ENCODE measurements at places on chromosomes 6 and 20.

DNA sequence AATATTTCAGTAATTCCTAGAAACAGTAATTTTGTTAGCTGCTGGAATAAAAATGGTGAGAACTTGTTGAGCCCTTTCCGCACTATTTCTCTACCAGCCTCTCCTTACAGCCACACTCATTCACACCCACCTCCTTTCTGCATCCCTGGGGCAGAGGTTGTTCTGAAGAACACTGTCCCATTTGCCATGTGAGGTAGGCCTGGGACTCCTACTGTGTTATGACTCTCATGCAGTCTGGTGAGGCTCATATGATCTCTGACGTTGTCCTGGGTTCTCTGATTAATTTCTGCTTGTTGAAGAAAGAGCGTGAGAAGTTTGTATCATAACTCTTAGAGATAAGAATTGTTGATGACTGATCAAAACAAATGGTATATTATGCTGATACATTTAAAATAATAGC lies 4.1 kb upstream of the KCNQ5 start:
- no peak for DNase-seq

DNA sequence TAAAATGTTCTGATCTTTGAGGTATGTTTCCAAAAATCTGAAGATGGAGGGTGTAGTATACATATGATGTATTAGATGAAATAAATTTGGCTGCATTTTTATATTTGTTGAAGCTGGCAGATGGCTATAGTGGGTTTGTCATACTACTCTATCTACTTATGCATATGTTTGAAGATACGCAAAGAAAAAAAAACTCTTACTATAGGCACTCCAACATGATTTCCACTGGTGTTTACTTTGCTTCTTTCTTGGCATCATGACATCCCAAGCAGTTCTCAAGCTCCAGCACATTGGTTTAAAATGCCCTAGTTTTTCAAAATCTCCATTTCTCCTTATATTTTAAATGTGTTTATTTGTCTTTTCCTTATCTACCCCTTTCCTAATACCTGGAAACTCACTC lies 711.8 kb downstream of the PHF3 start:
- no peak for DNase-seq

GRCh38 chr20:37615340-37616109 lies 78.3 kb upstream of the CTNNBL1 start:
- DNase-seq: peak; percentile 33

DNA sequence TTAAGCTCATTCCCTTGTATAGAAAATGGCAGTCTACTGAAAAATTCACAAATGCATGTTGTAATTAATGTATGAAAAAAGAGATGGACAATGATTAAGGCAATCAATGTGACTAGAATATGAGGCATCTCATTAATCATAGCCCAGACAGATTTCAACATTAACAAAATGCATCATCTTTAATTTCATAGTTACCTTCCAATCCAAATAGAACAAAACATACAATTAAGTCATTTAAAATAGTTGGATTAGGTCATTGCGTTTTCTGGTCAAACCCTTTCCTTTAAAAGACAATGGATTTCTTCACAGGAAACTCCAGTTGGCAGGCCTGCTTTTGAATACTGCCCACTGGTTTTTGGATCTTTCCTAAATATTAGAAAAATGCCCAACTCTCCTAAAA lies 203.9 kb downstream of the HAO1 start:
- DNase-seq: no peak

DNA sequence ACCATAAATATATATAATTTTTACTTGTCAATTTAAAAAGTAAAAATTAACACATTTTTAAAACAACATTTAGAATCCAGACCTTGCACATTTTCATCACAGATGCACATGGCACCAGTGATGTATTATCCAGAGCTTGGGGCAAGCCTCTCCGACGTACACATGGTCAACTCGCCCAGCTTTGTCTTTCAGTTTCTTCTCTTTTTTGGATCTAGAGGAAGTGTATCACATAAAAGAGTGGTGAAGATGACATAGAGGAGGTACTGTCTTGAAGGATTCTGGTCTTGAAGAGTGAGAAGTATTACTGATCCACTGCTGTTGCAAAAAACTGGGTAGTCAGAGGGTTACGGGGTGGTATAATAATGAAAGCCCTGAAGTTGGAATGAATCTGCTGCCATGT lies 46.9 kb upstream of the TAB2 start:
- no peak for DNase-seq

DNA sequence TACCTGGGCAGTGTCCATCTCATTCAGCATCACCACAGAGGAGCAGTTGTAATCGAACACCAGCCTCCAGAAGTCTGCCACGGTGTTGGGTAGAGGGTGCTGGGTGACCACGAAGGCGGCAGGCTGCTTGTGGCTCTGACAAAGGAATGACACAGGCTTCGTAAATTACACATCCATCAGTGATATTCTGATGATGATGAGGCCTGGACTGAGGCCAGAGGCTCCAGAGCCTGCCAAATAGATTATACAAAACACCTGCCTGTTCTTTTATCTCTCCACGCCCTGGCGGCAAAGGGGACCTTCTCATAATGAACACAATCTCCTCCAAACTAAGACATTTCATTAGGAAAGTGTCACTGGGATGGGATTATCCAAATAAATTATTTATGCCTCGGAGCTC lies 480.2 kb upstream of the CHD6 start:
- no peak for DNase-seq

DNA sequence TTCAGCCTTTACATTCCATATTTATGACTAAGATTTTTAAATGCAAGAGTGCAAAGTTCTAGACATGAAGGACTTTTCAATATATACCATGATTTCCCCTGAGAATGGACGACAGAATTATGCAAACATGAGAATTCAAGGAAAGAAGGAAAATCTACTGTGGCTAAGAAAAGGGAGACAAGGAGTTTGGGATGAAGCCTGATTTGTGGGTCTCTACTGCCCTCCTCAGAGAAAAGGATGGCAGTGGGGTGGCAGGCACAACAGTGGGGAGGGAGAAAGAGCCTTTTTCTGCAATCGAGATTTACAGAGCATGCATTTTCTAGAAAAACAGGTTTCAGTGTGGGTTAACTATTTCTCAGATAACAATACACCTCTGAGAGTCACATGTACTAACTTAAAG lies 466.9 kb upstream of the NRSN1 start:
- no peak for DNase-seq

DNA sequence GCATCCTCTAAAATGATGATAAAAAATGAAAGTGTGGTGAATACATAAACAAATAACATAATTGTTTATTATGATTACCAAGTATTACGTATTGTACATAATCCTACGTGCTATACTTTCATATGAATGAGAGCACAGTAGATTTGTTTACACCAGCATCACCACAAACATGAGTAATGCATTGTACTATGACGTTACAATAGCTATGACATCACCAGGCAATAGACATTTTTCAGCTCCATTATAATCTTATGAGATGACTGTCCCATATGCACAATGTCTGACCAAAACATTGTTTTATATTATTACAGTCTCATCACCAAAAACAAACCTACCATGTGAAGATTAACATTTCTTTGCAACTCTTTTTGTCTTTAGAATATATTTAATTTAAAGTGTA lies 225.7 kb upstream of the TENT5A start:
- no peak for DNase-seq

- DNase-seq: peak; percentile 39
Observed at GRCh38 chr6:35522660-35523658, 10.3 kb upstream of the TULP1 start.

DNA sequence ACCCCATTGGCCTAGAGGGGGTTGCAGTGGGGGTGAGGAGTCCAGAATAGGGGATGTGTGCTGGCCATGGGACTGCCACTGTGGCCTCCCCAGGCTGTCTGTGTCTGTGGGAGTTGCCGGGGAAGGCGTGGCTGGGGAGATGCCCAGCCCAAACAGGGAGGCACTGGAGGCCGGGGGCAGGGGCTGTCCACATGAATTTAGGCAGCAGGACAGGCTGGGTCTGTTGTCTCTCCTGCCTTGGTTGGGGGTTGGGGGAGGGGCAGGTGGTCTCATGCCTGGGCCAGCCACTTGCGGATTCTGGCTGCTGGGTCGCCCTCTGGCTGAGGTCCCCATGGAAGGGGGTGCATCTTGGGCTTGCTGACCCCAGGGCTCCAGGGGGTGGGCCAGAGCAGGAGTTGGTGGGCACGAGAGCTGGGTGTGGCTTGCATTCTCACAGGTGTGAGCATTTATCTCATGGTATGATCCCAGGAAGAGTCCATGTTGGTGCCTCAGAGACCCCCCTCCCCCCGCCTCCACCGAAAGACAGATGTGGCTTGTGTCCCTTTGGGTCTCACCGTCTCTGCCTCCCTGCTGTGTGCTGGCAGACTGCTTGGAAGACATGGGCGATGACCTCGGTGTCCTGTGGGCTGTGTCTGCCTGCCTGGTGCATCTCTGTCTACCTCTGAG lies 4.0 kb downstream of the SOX18 start:
- DNase-seq: no peak

GRCh38 chr20:34075647-34076046 lies 36.4 kb downstream of the EIF2S2 start:
- DNase-seq: no peak

- no peak for DNase-seq
Observed at GRCh38 chr6:52704060-52704459, 33.1 kb downstream of the TMEM14A start.

GRCh38 chr6:57173886-57174510 lies 1.9 kb downstream of the BAG2 start:
- no peak for DNase-seq

DNA sequence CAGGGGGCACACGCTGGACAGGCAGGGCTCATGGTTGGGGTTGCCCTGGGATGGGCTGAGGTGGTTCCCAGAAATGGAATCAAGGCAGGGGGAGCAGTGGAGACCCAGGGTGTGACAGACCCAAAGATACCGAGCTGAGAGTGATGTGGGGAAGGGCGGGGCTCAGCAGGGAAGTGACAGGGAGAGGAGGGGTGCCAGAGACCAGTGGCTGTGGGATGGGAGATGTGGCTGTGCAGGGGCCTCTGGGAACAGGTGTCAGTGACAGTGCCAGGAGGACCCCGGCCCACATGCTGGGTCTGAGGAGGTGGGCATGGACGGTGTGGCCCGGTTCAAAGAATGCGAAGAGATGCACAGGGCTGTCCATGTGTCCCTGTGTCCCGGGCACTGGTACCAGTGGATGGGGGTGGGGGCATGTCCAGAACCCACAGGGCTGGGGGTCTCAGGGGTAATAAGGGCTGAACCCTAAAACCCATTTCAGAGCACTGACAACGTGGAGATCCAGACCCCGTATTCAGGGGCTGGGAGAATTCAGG lies 1.0 kb downstream of the CABLES2 start:
- DNase-seq: no peak

DNA sequence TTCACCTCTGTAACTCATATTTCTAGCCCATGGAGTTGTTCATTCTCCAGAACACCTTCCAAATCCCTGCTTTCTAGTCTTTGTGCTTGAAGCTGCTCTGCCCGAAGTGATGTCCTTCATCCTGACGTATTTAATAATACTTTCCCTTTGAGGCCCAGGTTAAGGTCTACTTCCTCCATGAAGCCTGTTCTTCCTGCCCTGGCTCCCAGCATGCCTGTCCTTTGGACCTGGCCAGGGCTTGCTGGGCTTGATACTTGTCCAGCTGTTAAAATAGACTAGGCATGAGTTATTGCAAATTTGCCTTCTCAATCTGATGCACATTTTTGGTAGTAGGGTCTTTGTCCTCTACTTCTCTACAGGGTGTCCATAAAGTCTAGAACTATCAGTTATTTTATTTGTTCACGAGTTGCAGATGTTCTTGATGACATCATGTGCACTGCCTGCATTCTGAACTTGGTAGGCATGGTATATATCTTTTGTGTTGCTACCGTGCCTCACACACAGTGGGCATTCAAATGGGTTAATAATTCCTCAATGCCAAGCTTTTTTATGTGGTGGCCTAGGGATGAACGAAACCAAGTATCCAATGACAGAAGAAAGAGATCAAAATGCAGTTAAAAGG lies 3.1 kb upstream of the MAP7 start:
- DNase-seq: no peak

GRCh38 chr6:24997231-24997630 lies 61.5 kb upstream of the RIPOR2 start:
- no peak for DNase-seq

- DNase-seq: no peak
Observed at GRCh38 chr6:125220712-125221111, 67.1 kb downstream of the TPD52L1 start.

GRCh38 chr6:137951064-137951597 lies 84.1 kb downstream of the TNFAIP3 start:
- DNase-seq: no peak

DNA sequence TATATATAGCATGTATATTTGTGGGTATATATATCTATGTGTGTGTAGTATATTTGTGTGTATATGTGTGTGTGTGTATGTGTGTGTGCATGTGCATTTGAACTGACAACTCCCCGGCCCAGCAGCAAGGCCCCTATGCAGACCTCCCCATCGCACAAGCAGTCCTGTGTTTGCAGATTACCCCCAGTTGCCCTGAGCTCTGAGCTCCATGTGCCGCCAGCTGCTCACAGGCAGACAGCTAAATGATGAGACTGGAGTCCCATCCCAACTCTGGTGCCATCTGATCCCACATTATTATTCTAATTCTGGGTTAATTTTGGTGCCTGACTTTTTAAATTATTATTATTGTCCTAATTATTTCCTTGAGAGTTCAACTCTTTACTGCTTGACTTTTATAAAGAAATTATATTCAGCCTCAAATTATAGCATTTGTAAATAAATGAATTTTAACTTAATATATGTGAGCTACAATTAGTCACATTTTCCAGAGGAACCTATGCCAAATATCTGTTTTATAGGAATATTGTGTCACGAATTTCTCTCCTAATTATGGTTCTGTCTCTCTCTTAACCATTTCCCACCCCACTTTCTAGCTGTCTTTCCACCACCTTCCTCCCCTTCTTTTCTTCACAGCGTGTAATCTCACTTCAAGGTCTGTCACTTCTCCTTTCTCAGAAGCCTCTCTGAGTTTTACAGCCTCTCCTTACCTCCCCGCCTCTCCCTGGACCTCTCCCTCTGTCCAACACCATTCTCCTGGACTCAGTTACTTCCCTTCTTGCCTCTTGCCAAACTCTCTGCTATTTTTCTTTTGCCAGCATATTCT lies 90.6 kb upstream of the SYNDIG1 start:
- DNase-seq: no peak
